ENCODE measurements at places on chromosomes 13 and 19.

- no peak for DNase-seq
These were observed 44.3 kb downstream of the MUC16 start for GRCh38 chr19:8965887-8966286.

DNA sequence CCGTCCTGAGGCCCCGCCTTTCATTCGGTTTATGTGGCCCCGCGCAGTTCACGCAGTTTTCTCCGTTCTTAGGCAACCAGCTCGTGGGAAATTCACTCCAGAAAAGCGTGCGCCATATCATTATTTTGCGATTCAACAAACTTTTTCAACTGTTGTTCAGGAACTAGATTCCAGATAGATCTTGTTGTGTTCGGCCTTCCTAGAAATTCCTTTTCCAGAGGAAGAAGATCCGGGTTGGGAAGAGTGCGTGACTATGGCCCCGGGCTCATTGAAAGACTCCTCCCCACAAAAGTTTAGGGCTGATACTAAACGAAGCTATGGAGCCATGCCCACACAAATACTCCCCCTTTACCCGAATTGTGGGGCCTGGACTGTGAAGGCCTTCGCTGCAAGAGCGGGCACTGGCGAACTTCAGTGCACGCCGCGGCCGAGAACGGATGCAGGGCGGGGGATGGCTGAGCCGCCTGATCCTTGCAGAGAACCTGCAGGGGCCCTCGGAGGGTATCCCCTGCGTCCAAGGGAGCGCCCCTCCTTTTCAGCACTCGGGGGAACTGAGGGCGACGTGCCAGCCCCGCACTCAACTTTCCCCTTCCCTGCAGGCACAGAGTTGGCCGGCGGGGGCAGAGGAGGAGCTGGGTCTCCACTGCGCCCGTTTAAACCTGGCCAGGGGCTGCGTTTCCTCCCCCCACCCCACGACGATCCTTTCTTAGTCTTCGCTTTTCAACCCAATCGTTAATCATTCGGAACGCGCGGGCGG, 904 bp upstream of the SOX1 start:
- no peak for DNase-seq

- no peak for DNase-seq
These were observed 10.2 kb downstream of the KRI1 start for GRCh38 chr19:10555610-10555973.

DNA sequence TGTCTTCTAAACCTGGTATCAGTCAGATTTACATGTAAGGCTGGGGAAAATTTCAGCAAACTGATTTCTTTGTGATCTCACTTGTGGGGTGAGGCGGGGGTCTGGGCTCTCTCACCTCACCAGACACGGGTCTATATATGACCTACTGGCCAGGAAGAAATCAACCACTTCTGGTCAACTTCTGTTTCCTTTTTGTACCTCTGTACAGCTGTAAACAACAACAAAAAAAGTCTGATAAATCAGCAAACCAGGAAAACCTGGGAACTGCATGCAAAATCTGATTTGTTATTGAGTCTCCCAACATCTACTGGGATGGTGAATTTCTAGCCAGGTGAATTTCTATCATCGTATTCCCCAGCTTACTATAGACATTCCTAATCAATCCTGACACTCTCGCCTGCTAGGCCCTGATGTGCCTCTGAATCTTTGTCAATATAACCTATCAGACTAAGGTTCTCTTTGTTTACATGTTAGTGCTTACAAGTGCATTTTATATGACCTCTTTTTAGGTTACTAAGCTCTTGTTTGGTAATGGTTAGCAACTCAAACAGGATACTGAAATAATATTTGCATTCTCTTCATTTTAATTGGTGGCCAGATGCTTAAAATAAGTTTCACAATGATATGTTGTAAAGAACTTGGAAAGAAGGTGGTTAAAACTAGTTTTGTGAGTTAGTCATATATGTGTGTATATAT, 77.7 kb downstream of the LRRC63 start:
- DNase-seq, result no peak
